Motor neuron (in vitro differentiated cells): ENCODE measurements at places on chromosomes 6 and 20. TPM values are rescaled to one million over a fixed set of nuclear protein-coding genes. Genes with fewer than 3 reads are reported as not detected.

DNA sequence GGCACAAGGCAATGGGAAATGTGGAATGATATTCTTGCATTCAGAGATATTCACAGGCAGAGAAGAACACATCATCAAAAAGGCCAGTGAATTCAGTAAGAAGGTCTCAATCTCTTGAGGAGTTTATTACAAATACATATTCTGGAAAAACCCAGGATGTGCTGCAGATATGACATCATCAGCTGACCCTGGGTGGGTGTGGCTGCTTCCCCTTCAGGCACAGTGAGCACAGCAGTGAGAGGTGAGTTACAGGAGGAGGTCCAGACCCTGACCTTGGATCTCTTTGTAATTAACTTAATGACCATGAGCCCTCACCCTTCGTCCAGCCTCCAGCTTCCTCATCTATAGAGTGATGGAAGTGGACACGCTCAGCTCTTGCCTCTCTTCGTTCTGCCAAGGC lies 147.5 kb upstream of the SYNDIG1 start:
- peak; percentile 50 for ATAC-seq

- ATAC-seq, result no peak
These were observed 119.4 kb upstream of the LY86 start for GRCh38 chr6:6469074-6469473.

GRCh38 chr6:149435919-149436586 lies 36.0 kb downstream of the SUMO4 start:
- ATAC-seq, result no peak

DNA sequence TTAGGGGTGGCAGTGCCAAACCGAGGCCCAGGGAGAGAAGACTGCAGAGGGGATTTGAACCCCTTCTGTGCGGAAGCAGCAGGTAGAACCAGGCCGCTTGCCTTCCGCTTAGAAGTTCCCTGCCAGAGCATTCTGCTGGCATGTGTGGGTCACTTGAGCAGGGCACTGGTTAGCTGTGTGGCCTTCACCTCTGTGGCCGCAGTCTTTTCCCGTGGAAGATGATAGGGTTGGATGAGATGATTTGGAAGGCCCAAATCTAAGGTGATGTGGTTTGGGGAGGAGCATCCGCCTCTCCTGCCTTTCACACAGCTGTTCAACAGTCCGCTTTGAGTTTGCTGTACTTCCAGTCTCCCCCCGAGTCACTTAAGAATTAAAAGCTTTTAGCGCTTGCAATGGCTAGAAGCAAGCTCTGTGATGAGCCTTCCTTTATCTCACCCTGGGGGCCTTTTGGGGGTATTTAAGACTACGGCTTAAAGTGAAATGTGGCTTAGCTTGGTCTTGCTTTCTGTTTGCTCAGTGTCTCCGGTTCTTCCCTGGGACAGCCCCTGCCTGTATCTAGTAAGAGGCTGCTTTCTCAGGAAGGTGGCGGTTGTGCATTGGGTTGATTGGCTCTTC lies 743 bp downstream of the CMTR1 start:
- ATAC-seq, result peak; percentile 5

- no peak for ATAC-seq
These were observed 393.8 kb upstream of the HSF2 start for GRCh38 chr6:122005661-122006060.

- ATAC-seq, result no peak
These were observed 42.1 kb downstream of the SMAP1 start for GRCh38 chr6:70709826-70710225.

DNA sequence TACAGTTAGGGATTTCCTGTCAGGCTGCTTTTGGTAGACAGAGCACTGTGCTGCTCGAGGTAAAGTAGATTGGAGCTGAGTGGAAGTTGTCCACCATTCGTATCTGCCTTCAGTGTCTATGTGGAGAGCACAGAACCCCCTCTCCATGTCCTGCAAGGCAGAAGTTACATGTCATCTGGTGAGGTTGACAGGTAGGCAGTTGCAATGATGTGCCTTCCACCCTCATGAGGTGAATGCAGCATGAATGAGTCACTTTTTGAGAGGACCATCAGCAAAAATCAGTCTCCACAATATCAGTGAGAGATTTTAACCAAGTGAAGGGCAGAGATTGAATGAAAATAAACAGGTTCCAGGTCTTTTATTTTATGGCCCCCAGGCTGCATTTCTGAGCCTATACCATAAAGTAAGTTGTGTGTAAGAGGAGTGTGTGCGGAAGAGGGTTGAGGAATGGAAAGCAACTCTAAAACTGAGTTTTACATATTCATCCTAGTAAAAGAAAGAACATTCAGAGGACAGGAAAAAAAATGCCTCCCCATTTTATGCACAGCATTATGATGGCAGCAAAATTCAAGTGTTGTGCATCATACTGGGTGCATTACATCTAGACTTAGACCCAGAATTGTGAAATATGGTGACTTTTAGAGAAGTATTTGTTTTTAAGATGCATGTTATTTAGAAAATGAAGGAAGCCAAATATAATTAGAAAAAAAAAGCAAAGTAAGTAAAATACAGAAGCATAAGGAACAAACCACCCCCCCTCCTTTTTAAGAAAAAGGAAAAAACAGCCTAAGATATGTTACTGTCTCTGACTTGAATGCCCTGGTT lies 15.8 kb downstream of the TRAPPC3L start:
- ATAC-seq, result no peak

DNA sequence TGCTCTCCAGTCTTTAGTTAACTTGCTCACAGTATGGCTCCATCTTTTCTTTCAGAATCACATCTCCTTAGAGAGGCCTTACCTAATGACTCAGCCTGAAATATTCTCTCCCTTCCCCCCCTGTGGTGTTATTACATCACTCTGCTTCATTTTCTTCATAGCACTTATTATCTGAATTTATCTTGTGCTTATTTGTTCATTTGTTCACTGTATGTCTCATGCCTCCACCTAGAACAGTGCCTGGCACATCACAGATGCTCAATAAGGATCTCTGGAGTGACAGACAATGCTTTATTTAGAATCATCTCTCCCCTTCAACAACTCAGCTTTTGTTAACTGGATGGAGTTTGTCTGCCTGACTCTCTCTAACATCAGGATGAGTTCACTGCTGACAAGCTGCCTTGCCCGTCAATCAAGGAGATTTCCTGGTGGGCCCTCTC lies 96.6 kb upstream of the MAN1A1 start:
- no peak for ATAC-seq

DNA sequence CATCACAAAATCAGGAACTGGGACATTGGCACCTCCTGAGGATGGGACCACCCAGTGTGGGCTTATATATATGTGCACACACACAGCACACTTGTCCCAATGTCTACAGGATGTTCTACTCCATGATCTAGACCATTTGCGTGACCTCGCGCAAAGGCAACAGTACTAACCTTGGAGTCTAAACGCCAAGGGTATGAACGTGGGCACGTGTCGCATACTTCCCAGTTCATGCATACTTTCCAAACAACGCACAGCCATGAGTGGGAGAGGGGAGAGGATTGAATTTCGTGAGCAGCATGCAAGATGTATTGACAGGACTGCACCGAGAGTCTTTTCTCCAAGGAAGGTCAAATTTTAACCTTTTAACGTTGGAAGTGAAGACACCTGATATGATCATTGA lies 214.2 kb upstream of the QKI start:
- ATAC-seq, result no peak

GRCh38 chr6:82363428-82364086 lies at the start of gene TPBG:
TPBG (plus strand) TSS chr6:82363817; CDS start chr6:82364962, 1,145 bp downstream.
- peak; percentile 74 for ATAC-seq

DNA sequence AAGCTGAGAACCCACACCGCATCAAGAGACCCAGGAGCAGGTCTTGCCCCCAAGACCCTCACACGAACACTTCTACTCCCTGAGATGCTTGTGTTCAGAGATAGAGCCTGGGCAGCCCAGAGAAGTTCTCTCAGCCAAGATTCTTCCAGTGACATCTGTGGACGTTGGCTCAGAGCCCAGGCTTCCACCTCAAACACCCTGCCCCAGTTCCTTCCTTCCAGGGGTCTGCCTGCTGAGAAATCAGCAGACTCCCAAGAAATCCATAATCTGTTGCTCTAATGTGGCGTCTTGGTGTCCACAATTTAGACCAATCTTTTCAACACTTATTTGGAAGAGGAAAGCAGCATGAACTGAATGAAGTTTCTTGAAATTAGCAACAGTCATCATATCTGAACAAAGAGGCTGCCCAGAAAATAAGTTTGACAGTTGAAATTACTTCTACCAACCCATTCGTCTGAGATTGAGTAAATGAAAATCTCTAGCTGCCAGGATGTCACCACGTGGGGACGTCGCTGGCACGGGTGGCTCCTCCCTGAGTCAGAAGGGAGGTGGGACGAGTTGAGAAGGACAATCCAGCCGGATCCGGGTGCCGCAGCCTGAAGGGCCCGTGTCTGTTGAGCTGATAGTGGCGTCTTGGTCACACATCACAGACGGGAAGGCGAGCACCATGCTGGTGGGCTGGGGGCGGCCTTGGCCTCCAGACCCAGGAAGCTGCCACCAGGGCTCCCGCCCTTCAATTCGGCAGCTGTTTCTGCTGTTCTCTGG lies 400.9 kb downstream of the TAF4 start:
- ATAC-seq, result no peak

DNA sequence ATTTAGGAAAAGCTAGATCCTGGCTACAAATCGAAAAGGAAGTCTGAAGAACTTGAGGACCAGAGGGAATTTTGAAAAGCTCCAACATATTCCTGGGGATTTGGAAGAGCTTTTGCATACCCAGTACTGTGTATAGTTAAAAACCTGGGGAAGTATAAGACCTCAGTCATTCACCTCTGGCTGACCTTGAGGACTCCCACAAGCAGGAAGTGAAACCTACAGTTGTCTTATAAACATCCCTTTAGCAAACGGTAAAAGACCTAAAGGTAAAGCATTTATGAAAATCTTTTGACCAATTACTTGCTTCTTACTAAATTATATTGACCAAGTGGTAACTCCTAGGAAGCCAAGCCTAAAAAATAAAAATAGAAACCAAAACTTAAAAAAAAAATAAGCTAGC lies 175.0 kb downstream of the HAO1 start:
- no peak for ATAC-seq

- no peak for ATAC-seq
These were observed 124.8 kb downstream of the MAP3K7 start for GRCh38 chr6:90462102-90462501.

DNA sequence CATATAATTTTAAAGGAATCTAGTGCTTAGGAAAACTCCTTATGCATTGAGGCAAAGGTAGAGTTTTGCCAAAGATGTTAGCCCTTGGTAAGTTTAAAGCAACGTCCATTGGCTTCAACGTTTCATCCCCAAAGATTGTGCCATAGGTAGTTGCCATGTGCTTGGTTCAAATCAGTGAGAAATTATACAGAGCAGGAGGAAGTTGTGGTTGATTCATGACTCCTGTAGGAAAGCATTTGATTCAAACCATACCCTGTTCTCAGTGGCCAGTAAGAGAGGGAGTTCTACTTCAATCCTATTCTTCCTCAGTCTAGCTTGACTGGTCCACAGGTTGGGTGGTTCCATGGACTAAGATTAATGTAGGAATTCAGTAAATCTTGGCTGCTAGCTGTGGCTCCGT lies 535.6 kb downstream of the QKI start:
- ATAC-seq, result no peak

GRCh38 chr6:157168471-157168870 lies 154.8 kb downstream of the TMEM242 start:
- ATAC-seq, result peak; percentile 70

- ATAC-seq, result no peak
These were observed 246.6 kb downstream of the GRIK2 start for GRCh38 chr6:101640131-101640530.

- ATAC-seq, result no peak
These were observed 75.6 kb upstream of the HS3ST5 start for GRCh38 chr6:114418304-114418972.

- ATAC-seq, result no peak
These were observed 27.4 kb downstream of the SLC22A16 start for GRCh38 chr6:110448846-110449540.

- no peak for ATAC-seq
These were observed 51.2 kb upstream of the GMPR start for GRCh38 chr6:16187176-16187575.

- ATAC-seq, result peak; percentile 28
These were observed 107.7 kb upstream of the DTNBP1 start for GRCh38 chr6:15770347-15771143.

GRCh38 chr6:7238900-7239589 lies 74.0 kb downstream of the SSR1 start:
- peak; percentile 73 for ATAC-seq

GRCh38 chr6:162856885-162857284 lies 129.1 kb downstream of the PACRG start:
- peak; percentile 87 for ATAC-seq

DNA sequence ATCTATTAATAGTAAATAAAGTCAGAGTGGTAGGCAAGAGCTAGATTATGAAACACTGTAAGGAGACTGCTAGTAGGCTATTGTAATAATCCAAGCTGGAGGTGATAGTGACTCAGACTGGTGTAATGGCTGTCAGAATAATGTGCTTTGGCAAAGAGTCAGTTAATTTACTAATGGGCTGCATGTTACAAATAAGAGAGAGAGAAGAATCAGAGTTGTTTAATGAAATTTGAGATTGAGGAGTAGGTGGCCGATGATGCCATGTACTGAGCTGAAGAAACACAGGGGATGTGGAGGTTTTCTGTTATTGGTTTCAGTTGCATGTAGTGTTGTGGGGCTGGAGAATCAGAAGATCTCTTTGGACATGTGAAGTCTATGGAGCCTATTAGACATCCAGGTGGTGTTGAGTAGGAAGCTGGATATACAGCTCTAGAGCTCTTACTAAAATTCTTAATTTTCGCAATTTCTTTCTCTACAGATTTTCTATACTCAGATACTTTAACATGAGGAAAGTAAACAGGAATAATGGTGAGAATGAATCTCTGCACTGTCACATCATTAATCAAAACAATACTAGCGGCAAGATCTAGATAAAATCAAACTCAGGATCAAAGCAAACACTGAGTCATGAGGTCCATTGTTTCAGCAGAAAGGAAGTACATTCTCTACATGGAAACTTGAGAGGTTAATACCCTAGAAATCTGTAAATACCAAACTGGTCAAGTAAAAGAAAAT lies 167.7 kb downstream of the SIM1 start:
- peak; percentile 50 for ATAC-seq

- no peak for ATAC-seq
These were observed 823.2 kb downstream of the DHX35 start for GRCh38 chr20:39785252-39785917.

- ATAC-seq, result no peak
These were observed 5.4 kb upstream of the TOX2 start for GRCh38 chr20:43909211-43909610.

- no peak for ATAC-seq
These were observed 102.4 kb downstream of the CDH26 start for GRCh38 chr20:60060593-60060992.

PI3 gene
- 11.0 and 46.2 TPM in 2 replicates for total RNA-seq

RRAGD gene
- total RNA-seq, result 14.3 and 15.5 TPM in 2 replicates

PRSS16 gene
- total RNA-seq, result 1.8 TPM in 2 replicates

GLP1R gene
- 0.71 and 0.77 TPM in 2 replicates for total RNA-seq

SDCBP2 gene
- 3.2 and 3.9 TPM in 2 replicates for total RNA-seq

TMEM14A gene
- 68.5 and 71.3 TPM in 2 replicates for total RNA-seq

HLA-DOA gene
- total RNA-seq, result 0.07 and 0.21 TPM in 2 replicates

WFDC12 gene
- total RNA-seq, result 0.54 TPM in 1 of 2 replicates, not detected in the other

PRPH2 gene
- total RNA-seq, result 1.4 and 2.0 TPM in 2 replicates

CLPSL1 gene
- total RNA-seq, result not detected in 2 replicates

CALHM6 gene
- total RNA-seq, result 0.43 and 0.82 TPM in 2 replicates

POM121L2 gene
- total RNA-seq, result 0.06 TPM in 1 of 2 replicates, not detected in the other
